ENCODE measurements at places on chromosomes 12 and 14.

- no peak for DNase-seq
These were observed 391.8 kb downstream of the BMP4 start for GRCh38 chr14:53564870-53565269.

DNA sequence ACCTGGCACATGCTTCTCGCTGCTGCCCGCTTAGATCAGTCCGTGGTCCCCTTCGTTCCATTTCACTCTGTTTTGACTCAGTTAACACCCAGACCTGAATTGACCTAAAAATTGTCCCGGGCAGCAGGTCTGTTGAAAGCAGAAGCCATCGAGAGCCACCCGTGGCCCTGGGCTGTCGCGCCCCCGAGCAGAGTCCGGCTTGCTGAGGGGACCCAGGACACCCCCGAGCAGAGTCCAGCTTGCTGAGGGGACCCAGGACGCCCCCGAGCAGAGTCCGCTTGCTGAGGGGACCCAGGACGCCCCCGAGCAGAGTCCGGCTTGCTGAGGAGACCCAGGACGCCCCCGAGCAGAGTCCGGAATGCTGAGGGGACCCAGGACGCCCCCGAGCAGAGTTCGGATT is 50.2 kb upstream of the GALNT9 start:
- no peak for DNase-seq

DNA sequence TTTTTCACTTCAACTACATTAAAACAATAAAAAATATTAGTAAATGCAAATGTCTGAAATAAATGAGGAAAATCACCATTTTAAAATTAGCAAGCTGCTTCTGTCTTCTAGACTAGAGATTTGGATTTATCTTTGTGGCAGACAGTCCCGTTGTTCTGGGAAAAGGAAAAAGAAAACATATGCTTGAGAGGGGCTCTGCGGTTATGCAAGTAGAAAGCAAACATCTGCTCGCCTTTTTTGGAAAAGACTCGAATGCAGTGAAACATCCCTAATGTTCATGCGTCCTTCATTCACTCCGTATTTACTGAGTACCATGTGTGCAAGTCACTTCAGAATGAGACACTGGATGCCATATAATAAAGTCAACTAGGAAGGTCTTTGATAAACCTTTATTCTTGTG is 44.9 kb downstream of the IFNG start:
- DNase-seq = no peak

DNA sequence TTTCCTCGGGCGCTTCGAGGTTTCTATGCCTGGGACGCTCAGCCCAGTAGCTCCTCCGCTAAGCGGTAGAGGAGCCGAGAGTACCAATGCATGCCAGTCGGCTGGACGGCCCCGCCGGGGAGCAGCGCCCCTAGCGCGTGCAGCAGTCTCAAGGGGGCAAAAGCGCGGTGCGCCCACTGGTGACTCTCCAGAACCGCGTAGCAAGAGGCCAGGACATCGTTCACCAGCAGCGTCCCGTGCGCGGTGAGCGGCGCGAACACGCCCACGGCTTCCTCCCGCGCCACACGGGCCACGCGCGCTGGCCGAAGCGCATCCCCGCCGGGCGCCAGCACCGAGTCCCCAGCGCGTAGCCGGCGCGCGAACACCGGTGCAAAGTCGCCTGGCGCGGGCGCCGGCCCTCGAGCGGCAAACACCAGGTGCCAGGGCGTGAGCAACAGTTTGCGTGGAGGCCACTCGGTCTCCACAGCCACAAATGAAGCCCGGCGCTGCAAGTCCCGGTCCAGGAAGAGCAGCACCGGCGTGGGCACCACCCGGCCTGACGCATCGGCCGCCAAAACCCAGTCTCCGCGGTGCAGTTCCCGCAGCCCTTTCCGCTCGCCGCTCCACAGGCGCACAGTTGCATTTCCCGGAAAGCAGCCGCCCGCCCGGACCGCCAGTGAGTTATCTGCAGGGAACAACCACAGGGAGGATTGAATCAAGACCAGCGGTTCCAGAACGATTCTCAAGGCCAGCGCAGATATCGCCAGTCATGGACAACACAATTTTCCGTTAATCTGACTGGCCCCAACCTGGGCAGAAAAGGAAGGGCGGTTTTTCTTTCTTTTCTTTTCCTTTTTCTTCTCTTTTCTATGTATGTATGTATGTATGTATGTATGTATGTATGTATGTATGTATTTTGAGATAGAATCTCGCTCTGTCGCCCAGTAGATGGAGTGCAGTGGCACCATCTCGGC is 4.5 kb downstream of the DHH start:
- peak; percentile 33 for DNase-seq

DNA sequence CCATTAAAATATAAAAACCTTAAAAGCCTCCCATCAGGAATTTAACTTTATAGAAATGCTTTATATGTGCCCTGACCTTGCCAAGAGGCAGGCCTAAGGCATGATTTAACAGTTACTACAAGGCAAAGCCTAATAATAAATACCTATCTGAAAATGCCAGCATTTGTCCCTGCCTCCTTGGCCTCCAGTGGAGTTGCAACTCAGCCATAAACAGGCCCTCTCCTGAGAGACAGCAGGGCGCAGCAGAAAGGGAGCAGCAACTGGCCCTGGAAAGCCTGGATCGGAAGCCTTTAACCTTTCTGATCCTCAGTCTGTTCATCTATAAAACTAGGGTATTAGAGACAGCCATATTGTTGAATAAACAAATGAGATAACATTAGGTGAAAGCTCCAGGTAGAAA is 324.4 kb downstream of the PAWR start:
- no peak for DNase-seq

- no peak for DNase-seq
These were observed 11.5 kb downstream of the RAB5B start for GRCh38 chr12:55985341-55985740.

DNA sequence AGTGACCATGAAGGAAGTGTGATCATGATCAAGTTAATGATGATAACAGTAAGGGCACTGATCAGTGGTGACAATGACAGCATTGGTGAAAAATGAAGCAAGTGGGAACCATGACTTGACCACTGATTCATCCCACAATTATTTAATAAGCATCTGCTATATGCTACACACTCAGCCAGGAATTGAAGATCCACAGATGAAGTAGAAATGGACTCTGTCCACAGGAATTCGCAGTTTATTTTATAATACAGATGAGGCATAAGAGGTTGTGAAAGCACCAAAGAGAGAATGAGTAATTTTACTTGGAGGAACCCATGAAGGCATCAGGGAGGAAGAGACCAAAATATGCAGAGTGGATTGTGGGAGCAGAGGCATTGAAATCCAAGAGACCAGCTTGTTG is 33.8 kb upstream of the SMUG1 start:
- no peak for DNase-seq

GRCh38 chr12:76177821-76178220 is 93.3 kb upstream of the NAP1L1 start:
- no peak for DNase-seq

DNA sequence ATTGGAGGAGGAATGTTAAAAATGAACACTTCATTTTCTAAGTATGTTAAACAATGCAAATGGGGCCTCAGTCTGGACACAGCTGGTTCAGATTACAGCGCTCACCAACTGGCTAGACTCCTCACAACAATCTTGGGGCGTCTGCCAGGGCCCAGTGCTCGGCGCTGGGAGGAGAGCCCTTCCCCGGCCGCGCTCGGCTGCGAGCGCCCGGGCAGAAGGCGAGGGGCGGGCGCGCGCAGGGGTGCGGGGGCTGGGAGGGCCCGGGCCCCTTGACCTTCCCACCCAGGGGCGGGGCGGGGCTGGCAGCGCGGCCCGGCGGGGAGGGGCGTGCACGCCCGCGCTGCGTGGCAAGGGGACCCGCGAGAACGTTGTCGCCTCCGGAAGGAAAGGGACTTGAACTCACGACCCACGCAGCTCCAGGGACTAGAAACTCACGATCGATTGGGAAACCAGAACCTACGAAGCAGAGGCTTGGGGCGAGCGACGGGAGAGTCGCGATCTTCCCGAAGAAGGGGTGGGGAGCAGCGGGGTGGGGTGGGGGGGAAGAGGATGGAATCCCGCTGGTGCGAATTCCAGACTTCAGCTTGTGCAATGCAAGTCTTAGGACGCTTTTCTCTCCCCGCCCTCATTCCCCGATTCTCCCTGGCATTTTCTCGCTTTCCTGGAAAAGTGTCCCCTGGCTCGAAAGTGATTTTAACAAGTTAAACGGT is at the start of gene FBLN5:
FBLN5 (minus strand) TSS at position 220 of the 710 bp plus-strand sequence. CDS start 465 bp downstream, outside the sequence.
- peak; percentile 37 for DNase-seq

- no peak for DNase-seq
These were observed 194.4 kb upstream of the BCL2L14 start for GRCh38 chr12:11876307-11876706.

- DNase-seq = no peak
These were observed 440.8 kb downstream of the EGLN3 start for GRCh38 chr14:33510063-33510481.

DNA sequence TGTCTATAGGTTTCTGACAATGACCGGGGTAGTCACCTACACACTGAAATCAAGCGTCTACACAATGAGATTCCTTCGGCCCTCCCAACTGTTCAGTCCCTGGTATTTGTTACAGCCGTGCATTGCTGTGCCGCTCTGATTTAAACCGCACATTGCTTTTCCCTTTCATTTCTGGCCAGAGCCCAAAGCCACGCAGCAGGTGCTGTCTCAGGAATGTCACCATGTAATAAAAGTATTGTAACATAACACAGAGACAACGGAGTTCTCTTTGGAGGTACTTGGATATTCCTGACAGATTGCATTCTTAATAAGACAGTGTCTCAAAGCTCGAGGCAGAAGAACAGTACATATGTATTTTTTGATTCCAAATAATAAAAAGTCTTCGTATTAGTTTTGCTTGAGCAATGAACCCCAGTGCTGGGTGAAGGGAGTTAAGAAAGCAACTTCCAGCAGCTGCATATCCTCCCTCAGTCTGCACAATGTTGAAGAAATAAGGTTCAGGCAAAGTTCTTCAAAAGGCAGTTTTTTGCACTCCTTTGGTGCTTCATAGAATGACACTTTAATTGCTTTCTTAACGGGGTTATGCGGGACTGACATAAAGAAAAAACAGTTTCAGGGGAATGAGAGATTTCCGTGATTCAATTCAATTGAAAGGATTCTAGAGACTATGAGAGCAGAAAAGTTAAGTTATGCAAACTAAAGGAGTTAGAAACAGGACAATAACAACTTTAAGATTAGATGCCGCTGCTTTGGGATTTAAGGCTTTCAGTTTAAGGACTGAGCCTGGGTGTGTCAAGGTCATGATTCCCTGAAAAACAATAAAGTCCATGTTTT is 288.7 kb upstream of the FLRT2 start:
- no peak for DNase-seq

GRCh38 chr12:57845478-57846284 is 848 bp downstream of the CTDSP2 start:
- peak; percentile 63 for DNase-seq

GRCh38 chr12:81377771-81378170 is 299.9 kb downstream of the ACSS3 start:
- DNase-seq = no peak

GRCh38 chr12:98344046-98344930 is 171.1 kb upstream of the TMPO start:
- no peak for DNase-seq

- no peak for DNase-seq
These were observed 79.9 kb upstream of the KCNA1 start for GRCh38 chr12:4829793-4830162.

- no peak for DNase-seq
These were observed 17.7 kb downstream of the IRAK4 start for GRCh38 chr12:43776498-43776897.

GRCh38 chr12:131895640-131896079 is 1.2 kb downstream of the ULK1 start:
- no peak for DNase-seq

- DNase-seq = no peak
These were observed 41.9 kb upstream of the MED13L start for GRCh38 chr12:116319233-116319897.

GRCh38 chr12:45458238-45458637 is 242.3 kb downstream of the ANO6 start:
- no peak for DNase-seq

- DNase-seq = no peak
These were observed 46.0 kb upstream of the PLBD1 start for GRCh38 chr12:14613718-14614117.

DNA sequence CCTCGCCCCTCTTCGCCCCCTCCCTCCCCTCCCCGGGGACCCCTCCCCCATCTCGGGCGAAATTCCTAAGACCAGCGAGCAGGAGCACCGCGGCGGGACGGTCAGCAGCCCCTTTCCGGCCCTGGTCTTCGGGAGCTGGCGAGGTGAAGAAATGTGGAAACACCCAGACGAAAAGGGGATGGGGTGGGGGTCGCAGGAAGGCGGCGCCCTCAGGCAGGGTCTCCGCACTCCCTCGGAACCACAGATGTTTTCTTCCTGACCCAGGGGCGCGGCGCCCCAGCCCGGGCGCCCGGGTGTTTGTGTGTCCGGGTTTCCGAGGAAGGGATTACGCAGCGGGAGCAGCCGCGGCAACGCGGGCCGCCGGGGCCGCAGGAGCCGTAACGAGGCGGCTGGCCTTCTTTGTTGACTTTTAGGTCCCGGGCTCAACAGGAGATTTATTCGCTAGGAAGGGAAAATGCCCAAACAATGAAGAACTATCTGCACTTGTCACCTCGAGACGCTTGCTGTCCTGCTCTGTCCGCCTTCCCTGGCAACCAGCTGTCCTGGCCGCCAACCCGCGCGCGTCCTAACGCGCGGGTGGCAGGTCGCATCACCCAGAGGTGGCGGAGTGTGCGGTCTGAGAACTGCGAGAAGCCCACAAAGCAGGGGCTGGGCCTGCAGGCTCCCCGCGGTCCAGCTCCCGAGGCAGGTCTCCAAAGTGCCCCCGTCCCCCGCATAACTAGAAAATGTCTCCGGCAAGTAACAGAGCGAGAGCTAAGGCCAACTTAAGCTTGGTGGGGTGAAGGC is 7.0 kb downstream of the FOXA1 start:
- no peak for DNase-seq

DNA sequence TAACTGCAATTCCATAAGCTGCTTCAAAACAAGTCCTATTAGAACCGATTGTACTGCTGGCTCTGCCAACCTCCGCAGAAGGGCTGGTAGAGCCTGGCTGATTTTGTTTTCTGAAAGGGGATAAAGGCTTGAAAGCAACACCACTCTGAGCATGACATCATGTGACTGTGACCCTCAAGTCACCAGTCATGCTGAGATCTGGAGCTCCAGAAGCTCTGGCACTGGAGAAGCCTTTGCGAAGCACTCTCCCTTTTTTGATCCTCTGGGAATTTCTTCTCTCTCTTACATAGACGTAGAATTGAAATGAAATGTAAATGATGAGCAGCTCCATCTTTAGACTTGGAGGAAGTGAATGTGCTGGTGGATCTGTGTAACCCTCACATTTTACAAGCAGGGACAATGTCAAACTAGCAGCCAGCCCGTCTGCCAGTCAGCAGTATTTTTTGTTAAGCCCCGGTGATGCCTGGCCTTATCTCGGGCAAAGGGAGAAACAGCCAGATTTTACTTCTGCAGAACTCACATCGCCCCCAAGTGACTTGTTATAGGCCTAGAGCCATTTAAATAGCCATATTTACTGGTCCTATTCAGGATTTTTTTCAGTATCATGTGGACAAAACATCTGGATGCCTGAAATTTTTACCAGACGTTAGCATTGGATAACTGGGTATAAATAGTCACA is 112.1 kb upstream of the NPAS3 start:
- DNase-seq = no peak
